Activated T-cell treated with anti-CD3 and anti-CD28 coated beads, Interleukin-2, amount 50 U/mL, for 24 hours (primary cell): ENCODE measurements at places on chromosomes 3 and 15.

DNA sequence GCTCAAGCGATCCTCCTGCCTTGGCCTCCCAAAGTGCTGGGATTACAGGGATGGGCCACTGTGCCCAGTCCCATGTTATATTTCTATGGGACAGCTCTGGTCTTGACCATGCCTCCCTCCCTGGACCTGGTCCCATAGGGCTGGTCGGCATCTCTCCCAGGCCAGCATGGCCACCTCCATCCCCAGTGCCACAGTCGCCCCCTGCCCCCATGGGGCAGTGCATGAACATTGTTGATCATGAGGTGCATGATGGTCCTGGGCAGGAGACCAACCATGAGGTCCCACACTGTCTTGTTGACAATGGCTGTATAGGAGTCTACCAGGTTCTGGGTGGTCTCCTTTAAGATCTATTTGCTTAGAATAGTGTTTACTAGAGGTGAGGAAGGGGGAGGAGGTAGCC, 6.5 kb downstream of the RPS17 start:
- no peak for DNase-seq

DNA sequence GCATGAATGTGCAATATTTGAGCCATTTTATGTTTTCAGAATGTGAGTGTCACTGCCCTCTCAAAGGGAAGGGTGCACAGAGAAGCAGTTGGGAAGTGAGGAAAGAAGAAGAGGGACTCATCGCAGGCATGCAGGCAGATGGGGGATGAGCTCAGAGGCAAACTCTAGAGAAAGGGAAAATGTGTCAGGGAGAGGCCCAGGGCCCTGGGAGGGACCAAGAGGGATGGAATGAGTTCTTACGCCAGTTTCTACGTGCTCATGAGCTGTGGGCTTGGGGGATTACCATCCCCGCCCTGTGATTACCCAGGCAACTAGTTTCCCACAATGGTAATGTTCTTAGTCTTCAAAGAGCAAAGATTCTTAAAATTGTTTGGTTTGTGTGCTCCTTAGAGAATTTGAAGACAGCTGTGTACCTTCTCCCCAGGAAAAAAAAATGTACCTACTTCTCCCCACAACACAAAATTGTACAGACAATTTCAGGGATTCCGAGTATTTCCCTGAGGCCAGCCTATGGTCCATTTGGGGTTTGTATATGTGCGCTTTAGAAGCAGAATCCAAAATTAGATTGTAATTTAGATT, 17.8 kb downstream of the GCSAM start:
- DNase-seq, result no peak

- DNase-seq, result no peak
Measured at GRCh38 chr3:86168512-86168911, 822.4 kb downstream of the VGLL3 start.

GRCh38 chr3:157475921-157476414, 27.2 kb downstream of the VEPH1 start:
- DNase-seq, result no peak

GRCh38 chr3:17431484-17432045, 310.9 kb downstream of the TBC1D5 start:
- DNase-seq, result no peak
